Activated naive CD8-positive, alpha-beta T cell treated with anti-CD3 and anti-CD28 coated beads, Interleukin-2, amount 10 ng/mL, durations not matched to agents 7 days and 5 days (primary cell): ENCODE measurements at places on chromosomes 6 and 20. TPM values are rescaled to one million over a fixed set of nuclear protein-coding genes. Genes with fewer than 3 reads are reported as not detected.

C6orf52 gene
- 3.0 TPM for total RNA-seq

HDAC2 gene
- total RNA-seq: 56.9 TPM

GLP1R gene
- not detected for total RNA-seq

SFTA2 gene
- total RNA-seq: not detected

CST2 gene
- not detected for total RNA-seq

MAP1LC3A gene
- total RNA-seq: 0.99 TPM

RSPH4A gene
- 0.22 TPM for total RNA-seq

SLC17A2 gene
- not detected for total RNA-seq

TRDN gene
- total RNA-seq: not detected

CDSN gene
- not detected for total RNA-seq

SLC26A8 gene
- not detected for total RNA-seq

ARMC12 gene
- 0.85 TPM for total RNA-seq

DEFB124 gene
- total RNA-seq: not detected

IPCEF1 gene
- total RNA-seq: 42.9 TPM

RIPOR2 gene
- total RNA-seq: 181 TPM

SYNE1 gene
- total RNA-seq: 133 TPM

CST7 gene
- 92.4 TPM for total RNA-seq

RSPO4 gene
- 0.11 TPM for total RNA-seq

CAGE1 gene
- total RNA-seq: 0.17 TPM

IRF4 gene
- 94.2 TPM for total RNA-seq

IP6K3 gene
- not detected for total RNA-seq

MAPK13 gene
- total RNA-seq: 41.6 TPM

TUBB1 gene
- total RNA-seq: not detected

TMEM200A gene
- total RNA-seq: 1.3 TPM

B3GALT4 gene
- 35.4 TPM for total RNA-seq

SLC25A27 gene
- total RNA-seq: 0.88 TPM

SCAF8 gene
- total RNA-seq: 46.4 TPM

SAMD5 gene
- total RNA-seq: not detected

RAET1L gene
- total RNA-seq: not detected

OXT gene
- total RNA-seq: 0.89 TPM

ARMH2 gene
- 2.2 TPM for total RNA-seq

CCN6 gene
- total RNA-seq: not detected

TEAD3 gene
- total RNA-seq: 0.43 TPM

FKBP5 gene
- 78.6 TPM for total RNA-seq

TFAP2C gene
- total RNA-seq: not detected

TGM3 gene
- not detected for total RNA-seq

TMC2 gene
- not detected for total RNA-seq

C20orf144 gene
- 0.43 TPM for total RNA-seq

LHFPL5 gene
- not detected for total RNA-seq

RAMACL gene
- total RNA-seq: 0.48 TPM

INSM1 gene
- total RNA-seq: not detected

DEFB132 gene
- total RNA-seq: not detected

RNGTT gene
- 20.1 TPM for total RNA-seq

RIPOR3 gene
- total RNA-seq: not detected

STMND1 gene
- total RNA-seq: not detected

KIF3B gene
- total RNA-seq: 14.3 TPM

CYB5R4 gene
- total RNA-seq: 30.4 TPM

BACH2 gene
- total RNA-seq: 65.8 TPM

MUCL3 gene
- total RNA-seq: not detected

TMEM74B gene
- 4.0 TPM for total RNA-seq

APCDD1L gene
- total RNA-seq: not detected

VSX1 gene
- total RNA-seq: not detected

SLC17A4 gene
- total RNA-seq: not detected

POM121L2 gene
- total RNA-seq: not detected

GABRR2 gene
- total RNA-seq: 0.74 TPM

HSF2 gene
- total RNA-seq: 20.7 TPM
